HCEC 1CT (cell line): ENCODE measurements at places on chromosomes 16 and 17.

- DNase-seq: peak; percentile 28
These were observed 6.8 kb downstream of the NAE1 start for GRCh38 chr16:66824006-66824405.

GRCh38 chr16:29848420-29849297 lies 14.4 kb downstream of the CDIPT start:
- DNase-seq: peak; percentile 62

DNA sequence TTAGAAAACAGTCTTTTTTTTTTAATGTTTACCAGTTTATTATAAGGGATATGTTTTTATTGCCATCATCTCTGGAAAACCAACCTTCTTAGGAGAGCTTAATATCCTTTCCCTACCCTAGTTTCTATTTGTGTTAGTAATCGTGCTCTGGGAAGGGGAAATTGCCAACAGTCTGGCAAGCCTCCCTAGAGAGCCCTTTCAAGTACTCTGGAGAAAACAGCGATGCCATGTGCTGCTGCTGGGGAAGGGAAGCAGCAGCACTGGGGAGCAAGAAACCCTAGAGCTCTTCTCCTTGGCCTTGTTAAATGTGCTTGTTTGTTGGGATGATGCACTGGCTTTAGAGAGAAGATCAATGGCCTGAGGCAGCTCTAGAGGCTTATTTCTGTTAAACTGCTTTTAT lies 10.3 kb downstream of the RETREG3 start:
- DNase-seq: no peak

- no peak for DNase-seq
These were observed 62.7 kb downstream of the ARHGAP44 start for GRCh38 chr17:12851901-12852435.

DNA sequence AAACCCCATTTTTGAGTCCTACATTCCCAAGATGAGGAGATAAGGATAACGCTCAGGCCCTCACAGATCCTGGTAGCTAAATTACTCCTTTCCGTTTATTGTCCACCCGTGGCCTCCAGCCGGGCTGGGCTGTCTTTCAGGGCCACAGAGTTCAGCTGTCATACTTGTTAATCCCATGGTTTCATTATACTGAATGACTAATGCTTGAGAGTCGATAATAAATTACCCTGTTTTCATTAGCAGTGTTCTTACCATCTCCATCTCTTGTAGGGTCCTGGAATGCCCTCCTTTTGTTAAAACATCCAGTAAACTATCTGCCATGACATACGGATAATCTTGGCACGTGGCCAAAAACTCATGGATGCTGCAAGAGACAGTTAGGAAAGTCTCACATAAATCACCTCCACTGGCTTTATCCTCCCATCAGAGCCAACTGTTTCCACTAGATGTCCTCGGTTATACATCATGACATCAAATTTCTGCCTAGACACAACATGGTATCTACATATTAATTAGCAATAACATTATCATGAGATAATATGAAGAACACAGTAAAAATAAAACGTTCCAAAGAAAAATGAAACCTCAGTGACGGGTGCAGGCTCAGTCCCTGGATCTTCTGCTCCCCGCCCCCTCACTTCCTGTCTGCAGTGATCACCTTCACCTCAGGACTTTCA lies 45.3 kb downstream of the BRD7 start:
- peak; percentile 23 for DNase-seq

DNA sequence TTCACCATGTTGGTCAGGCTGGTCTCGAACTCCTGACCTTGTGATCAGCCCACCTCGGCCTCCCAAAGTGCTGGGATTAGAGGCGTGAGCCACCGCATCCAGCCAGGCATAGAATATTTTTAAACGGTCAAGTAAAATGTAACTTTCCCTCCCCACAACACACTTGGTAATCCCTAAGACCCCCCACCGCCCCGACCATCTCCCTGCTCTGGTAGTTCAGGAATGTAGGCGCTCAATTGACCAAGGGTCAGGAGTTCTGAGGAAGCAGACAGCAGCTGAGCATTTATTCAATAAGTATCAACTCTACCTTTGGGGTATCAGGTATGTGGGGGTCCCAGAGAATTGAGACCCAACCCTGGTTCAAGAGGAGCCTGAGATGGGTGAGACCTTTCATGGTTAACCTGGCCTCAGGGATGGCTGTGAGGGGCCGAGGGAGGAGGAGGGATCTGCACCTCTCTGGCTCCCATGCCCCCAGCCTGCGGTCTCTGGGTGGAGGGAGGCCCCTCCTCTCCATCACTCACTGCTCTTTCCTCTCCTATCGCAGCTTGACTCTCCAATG lies 48.4 kb upstream of the TOB1 start:
- no peak for DNase-seq

- no peak for DNase-seq
These were observed 9.5 kb upstream of the TCF25 start for GRCh38 chr16:89863741-89864526.

- DNase-seq: no peak
These were observed 23.7 kb downstream of the IST1 start for GRCh38 chr16:71919035-71919434.

GRCh38 chr17:74367206-74367605 lies at the start of gene GPR142:
Gene GPR142, plus strand, starts transcription at chr17:74367506. Its CDS starts 2,035 bp downstream, at chr17:74369541.
- DNase-seq: no peak

DNA sequence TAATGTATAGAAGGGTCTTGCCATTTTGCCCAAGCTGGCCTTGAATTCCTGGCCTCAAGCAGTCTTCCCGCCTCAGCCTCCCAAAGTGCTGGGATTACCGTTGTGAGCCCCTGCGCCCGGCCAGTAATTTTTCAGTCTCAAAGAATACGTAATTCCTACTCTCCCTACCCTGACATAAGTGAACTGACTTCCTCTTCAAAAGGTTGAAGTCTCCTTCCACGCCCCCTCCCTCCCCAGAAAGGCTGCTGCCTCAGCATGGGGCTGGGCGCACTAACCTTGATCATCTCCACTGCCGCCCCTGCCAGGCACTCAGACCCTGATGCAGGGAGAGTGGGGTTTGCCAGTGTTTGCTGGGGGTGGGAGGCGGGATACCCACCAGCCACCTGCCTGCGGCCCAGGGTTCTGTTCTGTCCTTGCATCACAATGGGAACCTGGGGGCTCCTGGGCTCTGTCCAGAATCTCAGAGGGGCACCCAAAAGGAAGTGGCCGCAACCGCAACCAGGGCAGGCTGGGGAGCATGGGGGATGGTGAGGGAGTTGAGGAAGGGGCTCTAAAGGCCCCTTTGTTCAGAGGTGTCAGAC lies 27.5 kb downstream of the KIFC3 start:
- no peak for DNase-seq

GRCh38 chr16:2481676-2482075 lies 6.7 kb downstream of the TBC1D24 start:
- DNase-seq: no peak

- no peak for DNase-seq
These were observed 23.4 kb downstream of the AXIN2 start for GRCh38 chr17:65537845-65538674.

DNA sequence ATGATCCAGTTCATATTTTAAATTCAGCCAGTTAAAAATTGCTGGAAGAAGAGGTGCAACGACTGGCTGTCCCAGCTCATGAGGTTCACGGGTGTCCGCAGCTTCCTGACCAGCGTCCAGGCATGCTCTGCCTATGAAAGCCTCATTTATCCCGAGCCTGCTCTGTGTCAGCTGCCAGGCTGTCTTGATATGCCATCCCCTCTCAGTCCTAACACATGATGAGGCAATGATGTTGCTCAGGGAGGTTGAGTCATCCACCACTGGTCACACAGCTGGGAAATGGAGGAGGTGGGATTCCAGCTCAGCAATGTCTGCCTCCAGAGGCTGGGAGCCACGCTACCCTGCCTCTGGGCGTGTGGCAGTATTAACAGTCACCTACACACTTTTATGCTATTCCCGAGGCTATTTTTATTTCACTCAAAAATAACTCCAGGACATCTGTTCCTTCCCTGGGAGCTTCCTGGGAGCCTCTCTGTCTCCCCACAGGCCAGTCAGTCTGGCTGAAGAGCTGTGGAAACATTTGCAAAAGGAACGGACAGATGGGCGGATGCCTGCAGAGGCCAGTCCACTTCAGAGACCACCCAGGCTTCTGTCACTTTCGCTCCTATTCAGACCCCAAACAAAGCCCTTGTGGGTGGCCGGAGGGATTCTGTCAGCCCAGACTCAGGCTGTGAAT lies 22.5 kb downstream of the RAB11FIP4 start:
- peak; percentile 61 for DNase-seq
